ENCODE measurements at places on chromosomes 1 and 21.

- DNase-seq, result peak; percentile 95
These were observed 127.7 kb downstream of the SPATA46 start for GRCh38 chr1:162248854-162249535.

DNA sequence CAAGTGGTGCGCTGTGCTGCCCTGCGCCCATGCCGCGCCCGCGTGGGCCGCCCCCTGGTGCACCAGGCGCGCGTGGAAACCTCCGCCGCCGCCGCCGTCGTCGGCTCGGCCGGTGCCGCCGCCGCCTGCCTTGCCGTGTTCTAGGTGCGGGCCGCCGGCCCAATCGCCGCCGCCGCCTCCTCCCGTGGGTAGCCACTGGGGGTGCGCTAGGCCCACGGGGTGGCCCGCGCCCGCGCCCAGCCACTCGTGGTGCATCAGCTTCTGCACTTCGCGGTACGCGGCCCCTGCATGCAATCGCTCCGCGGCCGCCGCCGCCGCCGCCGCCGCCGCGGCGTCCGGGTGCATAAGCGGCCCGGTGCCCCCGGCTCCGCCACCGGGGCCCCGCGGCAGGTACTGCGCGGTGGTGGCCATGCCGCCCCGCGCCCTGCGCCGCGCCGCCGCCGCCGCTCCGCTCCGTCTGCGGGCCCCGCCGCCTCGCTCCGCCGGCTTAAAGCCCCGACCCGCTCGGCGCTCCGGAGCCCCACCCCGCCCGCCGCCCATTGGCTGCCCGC, at the start of gene POU3F1:
TSS of gene POU3F1 (minus strand) at position 461 of the 551 bp plus-strand sequence. CDS start at position 411, 50 bp downstream.
- no peak for DNase-seq

DNA sequence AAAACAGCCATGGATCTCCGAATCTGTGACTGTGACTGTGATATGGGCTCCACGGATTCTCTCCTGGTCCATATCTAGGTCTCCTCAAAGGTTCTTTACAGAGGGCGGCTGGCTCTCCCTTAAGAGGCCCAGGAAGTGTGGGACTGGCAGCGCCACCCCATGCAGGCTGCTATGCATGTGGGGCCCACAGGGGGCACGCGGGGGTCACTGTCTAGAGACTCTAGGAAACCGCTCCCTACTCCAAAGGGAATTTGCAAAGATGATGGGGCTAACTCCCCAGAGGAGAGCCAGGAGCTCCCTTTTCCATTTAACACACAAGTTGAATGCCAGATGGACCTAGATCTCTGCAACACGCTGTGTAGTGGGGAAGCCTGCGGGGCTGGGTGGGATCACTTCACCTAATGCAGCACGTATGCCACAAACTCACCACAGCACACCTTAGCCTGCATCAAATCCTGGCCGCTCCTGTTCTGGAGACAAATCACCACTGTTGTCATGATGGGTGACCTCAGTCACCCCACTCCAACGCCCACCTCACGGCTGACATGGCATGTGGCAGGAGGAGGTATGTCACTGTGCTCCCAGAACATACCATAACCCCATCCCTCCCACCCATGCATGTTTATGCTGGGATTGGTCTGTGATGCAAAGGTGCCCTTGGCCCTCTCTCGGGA, 61.7 kb downstream of the SLC45A1 start:
- DNase-seq, result no peak

- DNase-seq, result no peak
These were observed 533.3 kb downstream of the OMA1 start for GRCh38 chr1:58013237-58013636.

DNA sequence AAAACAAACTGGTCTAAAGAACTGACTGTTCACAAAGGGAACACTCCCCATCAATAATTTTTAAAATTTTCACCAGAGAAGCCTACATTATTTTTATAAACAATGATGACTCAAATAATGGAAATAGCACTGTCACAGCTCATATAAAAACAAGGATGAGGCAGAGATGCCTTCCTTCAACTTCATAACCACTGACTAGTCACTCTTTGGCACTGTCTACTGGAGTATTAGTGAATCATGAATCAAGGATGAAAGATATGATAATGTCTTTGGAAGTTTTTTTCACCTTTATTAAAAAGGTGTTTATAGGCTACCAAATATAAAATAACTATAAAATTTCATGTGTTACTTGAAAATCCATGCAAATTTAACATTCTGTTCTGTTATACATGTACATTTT, 316.9 kb downstream of the VAV3 start:
- no peak for DNase-seq

- no peak for DNase-seq
These were observed 276.0 kb downstream of the RWDD3 start for GRCh38 chr1:95509989-95510388.

DNA sequence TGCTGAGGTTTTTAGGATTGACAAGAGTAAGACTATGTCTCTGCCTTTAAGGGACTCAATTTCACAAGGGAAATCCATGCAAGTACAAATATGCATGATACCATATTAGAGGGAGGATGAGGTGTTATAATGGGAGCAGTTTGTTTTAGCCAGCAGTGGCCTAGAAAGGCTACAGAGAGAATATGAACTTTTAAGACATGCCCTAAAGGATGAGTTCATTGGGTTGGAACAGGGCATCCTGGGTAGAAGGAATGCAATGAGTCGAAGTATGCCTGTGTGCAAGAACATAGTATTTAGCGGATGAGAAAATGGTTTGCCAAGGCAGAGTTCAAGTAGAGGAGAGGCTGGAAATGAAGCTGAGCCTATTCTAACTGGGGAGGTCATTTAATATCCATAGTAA, 32.6 kb upstream of the LEPR start:
- no peak for DNase-seq

All from NT2/D1 (cell line).